ENCODE measurements at places on chromosomes 3 and 15.

GRCh38 chr3:159994182-159994581 lies 5.5 kb downstream of the IL12A start:
- DNase-seq, result no peak

DNA sequence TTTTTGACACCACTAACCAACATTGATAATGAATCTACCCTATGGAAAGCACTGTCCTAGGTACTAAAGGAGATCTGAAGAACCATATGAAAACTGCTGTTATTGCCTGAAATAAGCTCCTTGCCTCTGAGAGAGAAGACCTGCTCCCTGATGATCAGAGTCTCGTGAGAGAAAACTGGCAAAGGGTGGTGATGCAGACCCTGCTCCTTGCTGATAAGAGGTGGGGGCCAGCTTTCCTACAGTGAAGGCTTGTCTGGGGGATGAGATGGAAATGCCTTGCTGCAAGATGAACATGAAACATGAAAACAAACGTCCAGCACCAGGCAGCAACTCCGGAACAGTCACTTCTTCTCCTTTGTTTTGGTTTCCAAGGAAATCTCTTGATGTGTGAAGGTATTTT lies 31.9 kb downstream of the RASGRP1 start:
- no peak for DNase-seq

- DNase-seq, result no peak
These were observed 11.3 kb upstream of the SOX2 start for GRCh38 chr3:181700168-181701087.

DNA sequence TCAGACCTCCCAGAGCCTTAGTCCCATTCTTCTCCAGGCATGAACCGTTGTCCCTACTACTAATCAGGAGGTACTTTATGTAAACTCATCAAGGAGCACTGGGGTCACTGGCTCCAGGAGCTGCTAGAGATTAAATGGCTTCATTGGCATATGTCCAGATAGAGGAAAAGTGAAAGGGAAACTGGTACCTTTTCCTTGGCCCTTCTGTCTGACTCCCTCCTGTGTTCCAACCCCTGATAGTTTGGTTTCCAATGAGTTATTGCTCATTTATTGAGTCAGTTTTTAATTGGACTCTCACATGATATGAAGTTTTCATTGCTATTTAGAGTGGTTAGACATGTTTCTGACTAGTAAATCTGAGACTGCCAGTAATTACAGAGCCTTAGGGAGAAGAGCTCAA lies 130.5 kb upstream of the BFSP2 start:
- DNase-seq, result no peak

DNA sequence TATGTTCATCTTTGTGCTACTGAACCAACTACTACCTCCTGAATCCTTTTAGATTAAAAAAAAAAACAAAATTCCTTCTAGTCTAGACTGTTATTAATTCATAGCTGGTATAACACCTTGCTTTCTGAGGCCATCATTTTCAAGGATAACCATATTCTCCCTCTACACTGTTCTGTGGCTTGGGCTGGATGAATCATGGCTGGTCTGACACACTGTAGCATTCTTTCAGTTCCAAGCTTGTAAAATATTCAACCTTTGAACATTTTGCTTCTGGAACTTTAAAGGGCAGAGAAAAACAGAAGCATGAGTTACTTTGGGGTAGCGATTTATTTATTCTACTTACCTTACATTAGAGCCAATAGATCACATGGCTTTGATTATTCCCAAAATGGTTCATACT lies 7.6 kb downstream of the HSPBAP1 start:
- no peak for DNase-seq

Data from stimulated activated CD4-positive, alpha-beta T cell treated with anti-CD3 and anti-CD28 coated beads, Interleukin-15, amount 100 ng/mL, for 1 hour (primary cell).